ENCODE measurements at places on chromosomes 11 and 22. TPM values are rescaled to one million over a fixed set of nuclear protein-coding genes. Genes with fewer than 3 reads are reported as not detected.
A peak's percentile ranks its signal among the peaks of the same experiment; 100 is the strongest.

DNA sequence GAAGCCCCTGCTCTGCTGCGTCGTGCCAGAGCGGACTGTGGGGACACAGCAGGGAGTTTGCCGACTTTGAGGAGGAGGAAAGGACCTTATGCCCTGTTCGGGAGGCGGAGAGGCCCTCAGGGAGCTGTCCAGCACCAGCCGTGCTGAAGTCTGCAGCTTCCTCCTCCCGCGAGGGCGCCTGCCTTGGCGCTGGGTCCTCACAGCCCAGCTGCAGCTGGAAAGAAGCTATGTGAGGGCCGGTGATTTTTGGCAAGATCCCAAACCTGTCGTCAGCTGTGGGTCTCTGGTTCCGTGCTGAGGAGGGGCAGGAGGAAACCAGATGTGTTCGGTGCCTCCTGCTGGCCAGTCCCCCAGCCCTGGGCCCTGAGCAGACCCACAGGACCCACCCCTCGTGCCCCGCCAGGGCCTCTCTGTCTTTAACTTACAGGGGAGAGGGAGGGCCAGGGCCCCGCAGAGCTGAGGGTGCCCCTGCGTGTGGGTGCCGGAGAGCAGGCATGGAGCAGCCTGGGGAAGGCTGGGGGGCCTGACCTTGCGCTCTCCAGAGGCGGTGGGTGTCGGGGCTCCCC, 12.0 kb downstream of the BRSK2 start:
- no peak for DNase-seq

The ARHGAP20 gene
- not detected for total RNA-seq

DNA sequence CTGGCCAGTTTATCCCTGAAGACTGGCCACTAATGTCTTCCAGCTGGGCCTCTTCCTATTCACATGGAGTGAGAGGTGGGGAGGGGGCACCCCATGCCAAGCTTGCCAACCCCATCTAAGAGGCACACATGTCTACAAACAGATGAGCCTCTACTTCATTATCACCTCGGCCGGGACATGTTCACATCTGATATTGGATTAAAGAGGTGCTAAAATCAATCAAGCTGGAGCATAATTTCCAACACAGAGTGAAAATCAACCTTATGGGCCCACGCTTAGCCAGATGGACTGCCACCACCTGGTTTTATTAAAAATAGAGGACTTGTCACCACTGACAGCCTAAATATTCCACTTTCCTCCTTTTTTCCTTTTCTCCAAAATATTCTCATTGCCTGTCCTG, 162.6 kb upstream of the NARS2 start:
- no peak for DNase-seq

The OMP gene
- total RNA-seq: not detected

The RASGRP2 gene
- 0.14 TPM for total RNA-seq

DNA sequence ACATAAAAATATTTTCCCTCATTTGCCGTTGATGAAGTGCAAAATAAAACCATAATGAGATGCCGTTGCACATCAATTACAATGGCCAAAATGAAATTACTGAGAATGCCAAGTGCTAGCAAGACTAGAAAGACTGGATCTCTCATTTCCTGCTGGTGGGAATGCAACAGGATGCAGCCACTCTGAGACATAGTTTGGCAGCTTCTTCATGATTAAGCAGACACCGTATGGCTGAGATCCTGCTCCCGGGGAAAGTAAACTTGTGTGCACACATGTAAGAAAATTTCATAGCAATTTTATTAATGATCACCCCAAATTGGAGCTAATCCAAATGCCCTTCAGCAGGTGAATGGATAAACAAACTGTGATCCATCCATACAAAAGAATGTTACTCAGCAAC, 1013.2 kb downstream of the TBC1D22A start:
- DNase-seq: peak; percentile 8

GRCh38 chr11:111308140-111308539, 9.8 kb downstream of the POU2AF3 start:
- DNase-seq: no peak

The GPHA2 gene
- total RNA-seq: not detected

GRCh38 chr11:35804451-35805040, 139.3 kb upstream of the LDLRAD3 start:
- DNase-seq: no peak

GRCh38 chr11:119752946-119753345, 23.9 kb upstream of the NECTIN1 start:
- no peak for DNase-seq

GRCh38 chr11:108958368-108959104, 293.7 kb downstream of the DDX10 start:
- DNase-seq: peak; percentile 42

DNA sequence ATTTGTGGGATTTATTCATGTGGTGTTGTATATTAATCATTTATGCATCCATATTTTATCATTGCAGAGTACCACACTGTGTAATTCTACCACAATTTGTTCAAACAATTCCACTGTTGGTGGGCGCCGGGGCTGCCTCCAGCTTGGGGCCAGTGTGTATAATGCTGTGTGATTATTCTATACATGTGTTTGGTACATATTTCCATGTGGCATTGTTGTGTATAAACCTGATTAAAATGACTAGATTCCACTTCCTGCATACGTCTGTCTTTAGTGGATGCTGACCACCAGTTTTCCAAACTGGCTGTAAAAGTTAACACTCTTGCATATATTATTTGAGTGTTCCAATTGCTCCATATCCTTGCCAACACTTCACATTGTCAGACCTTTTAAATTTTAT, 1213.8 kb downstream of the TBC1D22A start:
- DNase-seq: no peak

DNA sequence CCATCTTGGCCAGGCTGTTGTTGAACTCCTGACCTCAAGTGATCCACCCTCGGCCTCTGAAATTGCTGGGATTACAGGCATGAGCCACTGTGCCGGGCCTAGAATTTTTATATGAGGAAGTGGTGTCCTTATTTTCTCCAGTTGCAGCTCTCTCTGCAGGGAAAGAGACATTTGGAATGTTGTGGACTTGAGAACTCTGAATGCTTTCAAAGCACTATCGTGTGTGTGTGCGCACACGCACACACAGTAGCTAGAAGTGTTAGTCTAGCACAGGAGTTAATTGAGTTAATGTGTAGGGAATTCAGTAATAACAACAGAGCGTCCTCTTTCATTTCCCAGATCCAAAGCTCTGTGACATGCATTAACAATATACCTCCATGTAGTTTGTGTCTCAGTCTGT, 164.0 kb upstream of the RASSF10 start:
- DNase-seq: no peak

GRCh38 chr11:128926437-128927107, 16.1 kb downstream of the TP53AIP1 start:
- DNase-seq: no peak

DNA sequence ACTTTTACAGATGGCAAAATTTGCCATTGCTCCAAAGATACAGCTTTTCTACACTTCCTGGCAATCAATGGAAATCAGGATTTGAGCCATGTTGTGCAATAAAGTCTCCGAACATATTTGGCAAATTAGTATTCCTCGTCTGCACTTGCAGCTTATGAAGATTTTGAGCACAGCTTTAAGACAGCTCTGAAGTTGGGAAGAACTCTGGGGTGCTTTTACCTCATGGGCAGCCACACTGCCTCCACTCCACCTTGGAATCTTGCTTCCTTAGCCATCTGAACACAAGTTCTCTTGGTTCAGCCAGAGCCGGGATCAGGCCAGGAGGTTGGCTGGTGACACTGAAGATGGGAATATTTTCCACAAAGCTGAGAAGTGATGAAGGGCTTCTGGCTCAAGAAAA, 191.2 kb downstream of the CWF19L2 start:
- DNase-seq: no peak

- no peak for DNase-seq
Observed at GRCh38 chr11:76977791-76978190, 56.4 kb upstream of the B3GNT6 start.

GRCh38 chr22:35564975-35565867, 24.6 kb downstream of the RASD2 start:
- DNase-seq: no peak

- no peak for DNase-seq
Observed at GRCh38 chr11:74269161-74269811, 42.2 kb downstream of the P4HA3 start.

The PTPN5 gene
- total RNA-seq: not detected

- DNase-seq: peak; percentile 94
Observed at GRCh38 chr11:95068549-95068948, 1.8 kb downstream of the SRSF8 start.

The NCF4 gene
- not detected for total RNA-seq

- DNase-seq: no peak
Observed at GRCh38 chr11:84420271-84420670, 1134.1 kb upstream of the CCDC90B start.

- DNase-seq: no peak
Observed at GRCh38 chr11:98136357-98136756, 884.4 kb upstream of the CNTN5 start.

- no peak for DNase-seq
Observed at GRCh38 chr11:40203606-40204005, 1255.8 kb downstream of the LRRC4C start.

- DNase-seq: no peak
Observed at GRCh38 chr11:86676533-86677154, 4.2 kb upstream of the ME3 start.

DNA sequence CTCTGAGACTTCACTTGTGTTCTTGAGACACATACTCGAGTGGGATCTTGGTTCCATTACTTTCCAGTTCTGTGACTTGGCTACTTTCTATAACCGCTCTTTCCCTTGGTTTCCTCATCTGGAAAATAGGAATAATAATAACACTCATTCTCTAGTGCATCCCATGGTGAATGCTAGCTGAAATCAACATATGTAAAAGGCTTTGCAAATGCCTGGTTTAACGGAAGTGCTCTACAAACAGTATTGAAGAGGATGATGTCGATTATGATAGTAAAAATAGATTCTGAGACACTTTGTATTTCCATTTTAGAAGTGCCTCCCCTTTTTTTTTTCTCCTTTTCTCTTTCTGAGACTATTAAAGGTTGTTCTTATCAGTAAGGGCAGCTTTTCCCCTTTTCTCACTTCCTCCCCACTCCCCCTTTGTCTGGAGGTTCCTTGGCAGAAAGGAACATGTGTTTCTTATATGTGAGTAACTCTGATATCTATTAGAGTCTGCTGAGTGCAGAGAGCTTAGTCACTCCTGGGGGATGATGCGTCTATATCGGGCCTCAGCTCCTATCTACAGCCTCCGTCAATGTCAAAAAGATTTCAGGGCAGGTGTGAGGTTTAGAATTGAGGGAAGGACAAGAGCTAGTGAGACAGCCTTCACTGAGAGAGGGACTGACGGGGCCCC, 489.3 kb downstream of the NTM start:
- DNase-seq: no peak

The CHORDC1 gene
- total RNA-seq: 63.5 TPM

The LDHAL6A gene
- total RNA-seq: not detected

GRCh38 chr11:63907063-63907462, 9.9 kb downstream of the RCOR2 start:
- DNase-seq: no peak

DNA sequence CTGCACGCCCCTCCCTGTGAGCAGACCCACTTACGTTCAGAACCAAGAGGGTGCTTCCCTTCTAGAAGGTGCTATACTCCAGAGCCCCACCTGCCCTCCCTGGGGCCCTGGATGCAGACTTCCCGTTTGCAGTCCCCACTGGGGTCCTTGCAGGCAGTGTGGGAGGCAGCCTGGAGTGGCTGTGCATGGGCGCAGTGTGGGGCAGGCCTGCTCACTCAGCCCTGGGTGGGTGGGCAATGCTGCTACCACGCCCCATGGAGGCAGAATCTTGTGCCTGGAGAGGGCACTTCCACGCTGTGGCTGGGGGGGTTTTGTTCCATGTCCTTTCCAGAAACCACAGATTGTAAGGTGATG, 116.2 kb downstream of the KCNQ1OT1 start:
- no peak for DNase-seq

The ARHGEF17 gene
- total RNA-seq: 9.7 TPM

The DGCR2 gene
- 43.1 TPM for total RNA-seq

DNA sequence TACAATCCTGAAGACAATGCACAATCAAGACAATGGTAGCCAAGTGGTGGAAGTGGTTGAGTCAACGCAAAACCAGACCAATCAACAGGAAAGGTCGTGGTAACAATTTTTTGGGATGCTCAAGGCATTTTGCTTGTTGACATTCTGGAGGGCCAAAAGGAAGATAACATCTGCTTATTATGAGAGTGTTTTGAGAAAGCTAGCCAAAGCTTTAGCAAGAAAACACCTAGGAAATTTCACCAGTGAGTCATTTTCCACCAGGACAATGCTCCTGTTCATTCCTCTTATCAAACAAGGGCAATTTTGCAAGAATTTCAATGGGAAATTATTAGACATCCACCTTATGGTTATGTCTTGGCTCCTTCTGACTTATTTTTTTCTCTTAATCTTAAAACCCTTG, 1932.2 kb upstream of the RAG2 start:
- peak; percentile 54 for DNase-seq

- DNase-seq: peak; percentile 91
Observed at GRCh38 chr11:100777103-100777502, 90.0 kb downstream of the ARHGAP42 start.
